Suppressor macrophage treated with lipopolysaccharide for 1 hour (primary cell): ENCODE measurements at places on chromosomes 4 and X.

DNA sequence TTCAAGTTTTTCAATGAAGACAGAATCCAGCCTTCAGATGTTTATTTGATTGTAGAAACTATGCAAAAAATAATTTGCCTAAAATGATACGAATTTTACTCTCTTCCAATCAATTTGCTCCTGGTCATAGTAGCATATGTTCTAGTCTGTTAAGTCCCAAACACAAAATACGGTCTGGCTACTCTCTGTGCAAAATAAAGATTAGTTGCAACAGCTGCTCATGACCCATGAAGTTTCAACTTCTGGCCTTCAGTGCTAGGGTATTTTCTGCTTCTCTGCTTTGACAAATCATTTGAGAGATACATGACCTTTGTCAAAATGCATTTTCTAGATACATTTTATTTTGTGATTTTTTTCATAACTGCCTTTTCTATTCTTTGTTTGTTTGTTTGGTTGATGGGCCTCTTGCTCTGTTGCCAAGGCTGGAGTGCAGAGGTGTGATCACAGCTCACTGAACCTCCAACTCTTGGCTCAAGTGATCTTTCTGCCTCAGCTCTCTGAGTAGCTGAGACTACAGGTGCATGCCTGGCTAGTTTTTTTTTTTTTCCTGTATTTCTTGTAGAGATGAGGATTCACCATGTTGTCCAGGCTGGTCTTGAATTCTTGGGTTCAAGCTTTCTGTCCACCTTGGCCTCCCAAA, 55.2 kb downstream of the TACR3 start:
- DNase-seq: no peak

- DNase-seq: no peak
These were observed 192.1 kb downstream of the IDS start for GRCh38 chrX:149312988-149313387.

GRCh38 chrX:44063606-44064005, 90.4 kb upstream of the NDP start:
- DNase-seq: no peak

DNA sequence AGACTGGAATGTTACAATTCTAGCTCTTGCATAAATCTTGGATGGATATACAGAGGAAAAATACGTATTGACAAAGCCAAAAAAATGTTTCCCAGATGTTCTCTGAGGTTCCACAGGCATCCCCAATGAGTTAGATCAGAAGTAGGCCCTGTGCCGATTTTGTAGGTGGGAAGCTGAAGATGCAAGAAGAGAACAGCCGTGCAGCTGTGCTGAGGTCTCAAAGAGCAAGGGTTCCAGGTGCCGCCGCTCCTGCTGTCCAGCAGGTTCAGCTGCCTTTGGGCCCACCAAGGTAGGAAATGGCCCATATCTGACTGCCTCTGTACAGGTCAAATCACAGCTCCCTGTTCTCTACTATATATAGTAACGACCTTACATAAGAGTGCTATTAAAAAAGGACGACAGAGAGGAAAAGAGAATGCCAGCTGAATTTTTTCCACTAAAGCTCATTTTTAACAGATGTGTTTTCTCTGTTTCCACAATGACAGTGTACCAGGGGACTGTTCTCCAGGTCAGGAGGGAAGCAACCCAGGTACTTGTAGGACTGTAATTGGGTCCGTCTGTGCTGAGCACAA, 155.6 kb downstream of the CBR4 start:
- no peak for DNase-seq

GRCh38 chr4:34732176-34732950, 1512.0 kb downstream of the ARAP2 start:
- no peak for DNase-seq

GRCh38 chr4:125392694-125393093, 77.9 kb downstream of the FAT4 start:
- DNase-seq: no peak

DNA sequence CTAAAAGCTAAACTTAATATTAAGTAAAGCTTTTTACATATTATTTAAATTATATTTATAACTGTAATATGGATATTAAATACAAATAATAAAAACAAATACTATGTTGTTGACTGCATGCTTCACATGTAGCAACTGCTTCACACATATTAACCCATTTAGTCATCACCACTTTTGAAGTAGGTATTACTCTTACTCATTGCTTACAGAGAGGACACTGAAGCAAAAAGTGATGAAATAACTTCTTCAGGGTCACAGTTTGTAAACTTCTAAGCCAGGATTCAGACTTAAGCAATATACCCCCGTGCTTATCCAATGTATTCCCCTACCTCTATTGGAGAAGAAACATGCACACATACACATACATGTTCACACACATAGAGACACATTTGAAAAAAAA, 166.6 kb downstream of the DKK2 start:
- no peak for DNase-seq
